ENCODE measurements at places on chromosomes 1 and 21.
A peak's percentile ranks its signal among the peaks of the same experiment; 100 is the strongest.

- DNase-seq: no peak
These were observed 130.5 kb downstream of the RWDD3 start for GRCh38 chr1:95364546-95364945.

GRCh38 chr1:16926491-16927073, 4.9 kb downstream of the CROCC start:
- no peak for DNase-seq

- DNase-seq: no peak
These were observed 123.3 kb downstream of the PRDM2 start for GRCh38 chr1:13823126-13823880.

DNA sequence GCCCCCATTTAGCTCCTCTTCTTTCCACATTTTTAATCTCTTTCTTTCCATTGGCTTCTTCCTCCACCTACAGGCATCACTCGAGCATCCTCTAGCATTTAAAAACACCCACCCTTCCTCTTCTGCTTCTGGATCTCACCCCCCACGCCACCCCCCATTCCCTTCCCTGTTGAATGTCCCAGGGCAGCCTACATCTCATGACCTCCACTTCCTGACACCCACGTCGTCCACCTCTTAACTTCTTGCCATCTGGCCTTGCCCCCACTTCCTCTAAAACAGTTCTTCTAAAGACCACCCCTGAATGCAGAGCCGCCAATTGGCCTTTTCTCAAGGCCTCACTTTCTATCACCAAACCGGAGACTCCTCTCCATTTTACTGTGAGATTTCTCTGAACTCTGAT, 6.1 kb upstream of the ETNK2 start:
- DNase-seq: no peak

- DNase-seq: no peak
These were observed 14.2 kb upstream of the TENT5B start for GRCh38 chr1:27026621-27027574.

- no peak for DNase-seq
These were observed 111.9 kb downstream of the NGF start for GRCh38 chr1:115225993-115226685.

GRCh38 chr1:54977533-54978297, 2.7 kb upstream of the TMEM61 start:
- DNase-seq: no peak

- no peak for DNase-seq
These were observed 13.4 kb downstream of the RPL11 start for GRCh38 chr1:23704834-23705495.

GRCh38 chr1:195202241-195202640, 1406.0 kb downstream of the KCNT2 start:
- DNase-seq: no peak

DNA sequence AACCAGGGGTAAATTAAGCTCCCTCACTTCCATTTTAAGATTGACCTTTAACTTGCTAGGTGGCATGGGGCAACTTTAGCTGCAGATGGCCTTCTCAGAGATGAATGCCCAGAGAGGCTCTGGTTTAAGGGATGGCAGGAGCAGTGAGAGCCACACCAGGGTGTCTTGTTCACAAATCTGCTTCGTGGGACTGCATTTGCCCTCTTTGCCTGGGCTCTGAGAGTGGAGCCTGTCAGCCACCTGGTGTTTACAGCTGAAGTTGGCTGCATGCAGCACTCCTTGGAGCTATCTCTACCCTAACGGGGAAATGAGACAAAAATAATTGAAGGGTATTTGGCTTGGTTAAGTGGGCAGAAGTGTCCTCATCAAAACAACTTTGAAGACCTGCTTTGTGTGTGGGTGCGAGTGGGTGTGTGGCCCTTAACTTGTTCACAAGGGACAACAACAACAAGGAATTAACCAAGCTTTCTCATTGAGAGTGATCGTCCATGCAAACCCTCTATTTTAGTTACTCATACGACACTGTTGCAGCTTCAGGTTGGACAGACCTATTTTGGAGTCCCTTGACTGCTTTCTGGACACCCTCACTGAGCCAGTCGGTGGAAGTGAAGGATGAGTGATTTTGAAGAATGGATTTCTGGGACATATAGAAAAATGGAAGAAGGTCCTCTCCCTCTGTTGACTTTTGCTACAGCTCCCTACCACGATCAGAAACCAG, 29.8 kb downstream of the PGM1 start:
- DNase-seq: no peak

- DNase-seq: no peak
These were observed 46.3 kb downstream of the IER5 start for GRCh38 chr1:181134543-181135436.

DNA sequence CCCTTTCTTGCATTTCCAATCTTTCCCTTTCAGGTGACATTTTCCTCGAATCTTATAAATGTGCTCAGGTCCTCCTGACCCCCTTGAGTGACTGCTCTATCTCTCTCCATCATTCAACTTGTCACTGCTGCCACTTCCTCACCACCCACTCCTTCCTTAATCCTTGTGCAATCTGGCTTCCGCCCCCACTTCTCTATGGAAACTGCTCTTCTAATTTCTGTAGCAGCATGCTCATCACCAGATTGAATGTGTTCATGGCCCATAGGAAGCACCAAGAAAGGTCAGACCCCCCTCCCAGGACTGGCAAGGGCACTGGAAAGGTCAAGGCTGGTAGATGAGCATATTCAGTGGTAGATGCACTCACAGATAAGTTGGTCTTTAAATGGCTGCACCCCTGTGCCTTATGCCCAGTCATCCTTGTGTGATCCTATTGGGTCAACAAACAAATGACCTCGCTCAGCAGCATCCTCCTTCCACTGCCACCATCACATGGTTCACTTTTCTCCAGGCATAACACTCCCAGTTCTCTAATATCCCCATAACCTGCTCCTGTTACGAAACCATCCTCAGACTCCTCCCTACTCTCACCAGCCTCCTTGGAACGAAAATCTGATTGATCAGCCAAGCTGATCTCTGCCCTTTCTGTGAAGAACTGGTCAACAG, 288.5 kb upstream of the POU3F1 start:
- DNase-seq: no peak

DNA sequence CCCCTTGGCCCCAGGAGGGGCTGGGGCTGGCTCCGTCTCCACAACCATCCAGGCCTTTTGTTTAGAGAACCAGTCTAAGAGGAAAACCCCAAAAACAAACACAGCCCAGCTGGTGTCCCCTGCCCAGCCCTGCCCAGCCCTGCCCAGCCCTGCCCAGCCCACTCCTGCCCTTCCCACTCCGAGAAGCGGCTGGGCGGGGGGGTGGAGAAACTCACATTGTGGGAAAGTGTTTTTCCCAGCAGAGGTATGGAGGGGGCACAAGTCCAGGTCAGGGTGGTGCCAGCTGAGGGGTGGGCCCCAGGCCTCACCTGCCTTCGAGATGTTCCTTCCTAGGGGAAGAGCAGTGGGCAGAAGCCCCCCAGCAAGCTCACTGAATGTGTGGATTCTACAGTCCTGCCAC, 10.0 kb upstream of the FAM131C start:
- DNase-seq: no peak

- DNase-seq: peak; percentile 38
These were observed 1.1 kb downstream of the AGTRAP start for GRCh38 chr1:11736746-11737639.

DNA sequence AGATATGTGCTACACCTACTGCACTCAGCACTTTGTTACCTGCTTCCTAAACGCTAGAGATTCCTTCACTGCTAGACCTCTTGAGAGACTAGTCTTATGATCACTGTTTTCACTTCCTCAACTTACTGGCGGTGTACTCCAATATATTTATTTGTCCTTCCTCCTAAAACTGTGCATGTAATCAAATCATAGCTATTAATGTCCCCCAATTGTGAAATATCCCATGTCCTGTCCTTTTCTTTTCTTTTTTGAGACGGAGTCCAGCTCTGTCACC, 3.4 kb downstream of the SOAT1 start:
- DNase-seq: no peak

DNA sequence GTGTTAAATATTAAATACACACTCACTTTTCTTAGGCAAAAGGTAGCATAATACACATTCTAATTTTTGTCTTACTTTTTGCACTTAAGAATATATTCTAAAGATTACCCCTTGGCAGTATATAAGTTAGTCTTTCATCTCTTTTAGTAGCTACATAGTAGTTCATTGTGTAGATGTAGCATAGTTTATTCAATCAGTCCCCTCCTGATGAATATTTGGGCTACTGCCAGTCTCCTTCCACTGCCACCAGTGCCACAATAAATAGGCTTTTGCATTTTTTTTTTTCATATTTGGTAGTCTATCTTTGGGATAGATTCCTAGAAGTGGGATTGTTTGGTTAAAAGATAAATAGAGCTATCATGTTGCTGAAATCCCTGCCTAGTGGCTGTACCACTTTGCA, 388.8 kb upstream of the RUNX1 start:
- no peak for DNase-seq

DNA sequence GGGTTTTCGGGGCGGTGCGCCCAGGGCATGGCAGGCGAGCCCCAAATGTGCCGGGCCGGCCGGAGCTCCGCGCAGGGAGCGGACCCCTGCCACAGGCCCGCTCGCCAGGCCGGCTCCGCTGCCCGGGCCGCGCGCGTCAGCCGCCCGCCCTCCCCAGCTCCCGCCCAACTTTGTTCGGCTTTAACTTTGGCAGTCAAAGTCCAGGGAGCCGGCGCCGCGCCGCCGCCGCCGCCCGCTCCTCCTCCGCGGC, 488 bp downstream of the SLC35D1 start:
- peak; percentile 27 for DNase-seq

- no peak for DNase-seq
These were observed 19.7 kb upstream of the NPHP4 start for GRCh38 chr1:6011946-6012258.

DNA sequence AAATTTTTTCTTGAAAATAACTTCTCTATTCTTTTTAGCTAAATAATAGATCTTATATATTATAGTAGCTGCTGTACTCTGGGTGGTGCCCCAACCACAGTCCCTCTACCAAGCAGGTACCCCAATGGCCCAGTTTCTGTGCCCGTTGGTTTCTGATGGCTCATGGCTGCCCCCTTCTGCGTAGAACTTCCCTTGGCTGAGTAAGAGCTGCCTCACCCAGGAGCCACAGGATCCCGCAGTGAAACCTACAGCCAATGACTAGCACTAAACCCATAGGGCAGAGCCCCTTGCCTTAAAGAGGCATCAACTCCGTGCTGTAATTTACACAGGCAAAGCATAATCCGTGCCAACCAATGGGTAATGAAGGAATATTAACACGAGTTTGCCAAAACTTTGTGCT, 247.5 kb downstream of the USH2A start:
- DNase-seq: no peak

DNA sequence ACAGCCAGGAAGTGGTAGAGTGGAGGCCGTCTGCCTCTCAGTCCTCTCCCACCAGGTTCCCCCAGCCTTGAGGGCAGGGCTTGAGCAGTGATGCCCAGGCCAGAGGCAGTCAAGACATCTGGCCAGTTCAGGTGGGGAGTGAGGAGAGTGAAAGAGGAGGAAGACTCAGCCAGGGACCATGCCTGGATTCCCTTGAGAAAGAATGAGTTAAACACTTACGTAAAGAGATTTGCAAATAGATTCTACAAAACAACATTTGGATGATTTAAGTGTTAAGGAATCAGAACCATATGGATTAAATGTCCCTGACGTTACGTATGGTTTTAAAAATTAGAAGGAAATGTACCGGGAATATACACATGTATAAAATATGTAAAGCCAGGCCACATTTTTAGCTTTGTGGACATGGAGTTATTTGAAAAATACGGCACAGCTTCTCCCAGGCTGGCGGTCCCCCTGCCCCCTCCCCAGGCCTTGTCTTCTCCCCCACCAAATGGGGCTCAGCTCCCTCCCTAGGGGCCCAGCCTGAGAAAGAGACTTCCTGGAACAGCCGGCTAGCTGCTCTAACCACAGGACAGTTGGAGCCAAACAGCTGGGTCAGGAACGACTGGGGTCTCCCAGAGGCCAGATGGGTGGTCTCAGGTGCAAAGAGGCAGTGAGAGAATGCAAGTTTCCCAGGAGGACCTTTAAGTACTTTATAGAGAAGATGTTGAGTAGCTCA, 188.3 kb upstream of the EDN2 start:
- DNase-seq: no peak

- DNase-seq: no peak
These were observed 23.6 kb downstream of the PCSK9 start for GRCh38 chr1:55062801-55063576.

DNA sequence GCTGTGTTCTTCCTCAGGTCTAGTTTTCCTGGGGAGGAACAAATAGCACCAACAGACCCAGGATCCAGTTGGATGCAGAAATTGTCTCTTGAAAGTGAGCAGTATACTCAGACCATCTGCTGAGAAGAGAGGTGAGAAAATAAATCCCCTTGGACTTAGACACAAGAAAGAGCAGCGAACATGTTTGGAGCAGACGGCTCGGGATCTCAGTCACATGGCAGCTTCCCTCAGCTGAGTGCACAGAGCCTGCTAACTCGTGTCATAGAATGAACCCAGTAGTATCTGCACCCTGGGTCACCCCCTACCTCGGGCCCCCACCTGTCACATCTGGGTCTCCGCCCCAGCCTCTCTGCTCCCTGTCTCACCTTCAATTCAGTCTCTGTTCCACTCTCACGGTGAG, 115.6 kb downstream of the CCDC185 start:
- DNase-seq: no peak

DNA sequence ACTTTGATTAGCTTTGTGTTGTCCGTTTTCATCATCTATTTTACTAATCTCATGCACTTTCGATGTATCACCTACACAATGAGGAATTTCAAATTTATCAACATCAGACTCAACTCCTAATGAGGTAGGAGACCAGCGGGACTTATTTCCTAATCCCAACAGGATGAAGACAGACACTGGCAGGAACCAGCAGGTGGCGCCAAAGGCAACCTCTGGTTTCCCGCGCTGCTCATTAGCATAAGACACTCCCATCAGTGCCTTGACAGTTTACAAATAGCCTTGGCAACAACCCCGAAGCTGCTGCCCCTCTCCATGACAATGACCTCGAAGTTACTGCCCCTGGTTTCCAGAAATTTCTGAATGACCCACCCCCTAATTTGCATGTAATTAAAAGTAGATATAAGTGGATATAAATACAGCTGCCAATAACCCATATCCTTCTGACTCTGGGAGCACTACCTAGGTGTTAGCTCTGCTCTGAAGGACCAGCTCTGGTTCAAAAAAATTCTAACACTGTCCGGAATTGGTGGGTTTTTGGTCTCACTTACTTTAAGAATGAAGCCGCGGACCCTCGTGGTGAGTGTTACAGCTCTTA, 974.8 kb downstream of the ADGRL2 start:
- DNase-seq: no peak

GRCh38 chr1:220789532-220790147, 2.9 kb downstream of the MTARC1 start:
- no peak for DNase-seq

- no peak for DNase-seq
These were observed 177.5 kb downstream of the HIVEP3 start for GRCh38 chr1:41741244-41741643.
